ENCODE measurements at places on chromosomes 3 and 15. TPM values are rescaled to one million over a fixed set of nuclear protein-coding genes. Genes with fewer than 3 reads are reported as not detected.

The TEX9 gene
- 3.7 TPM for total RNA-seq

The MDFIC2 gene
- total RNA-seq: not detected

The AHSG gene
- total RNA-seq: 0.52 TPM

The GCSAM gene
- total RNA-seq: 0.52 TPM

The TJP1 gene
- total RNA-seq: 53.2 TPM

The ETV5 gene
- total RNA-seq: 18.8 TPM

The CFAP100 gene
- not detected for total RNA-seq

The PHLDB2 gene
- total RNA-seq: 54.3 TPM

The ELL3 gene
- 4.2 TPM for total RNA-seq

The TF gene
- total RNA-seq: 3.1 TPM

The MTMR10 gene
- 21.4 TPM for total RNA-seq

The ZNF502 gene
- total RNA-seq: 5.2 TPM

The STRIT1 gene
- total RNA-seq: 1.0 TPM

The SPESP1 gene
- 1.6 TPM for total RNA-seq

The RAB11A gene
- total RNA-seq: 50.1 TPM

The OCA2 gene
- 5.7 TPM for total RNA-seq

The ATP13A5 gene
- total RNA-seq: not detected

The KCNAB1 gene
- total RNA-seq: 4.2 TPM

The TBC1D23 gene
- 45.9 TPM for total RNA-seq

The CACNA2D2 gene
- 1.0 TPM for total RNA-seq

The ZPLD1 gene
- total RNA-seq: not detected

The PIF1 gene
- total RNA-seq: 2.1 TPM

The SH2D7 gene
- total RNA-seq: not detected

The NMB gene
- 0.52 TPM for total RNA-seq

The THBS1 gene
- 150 TPM for total RNA-seq

The ANKRD63 gene
- not detected for total RNA-seq

The IRAK2 gene
- total RNA-seq: 1.6 TPM

The CHST13 gene
- not detected for total RNA-seq

The PLA2G4D gene
- not detected for total RNA-seq

The SEMA3B gene
- total RNA-seq: 19.8 TPM

The BLM gene
- total RNA-seq: 2.1 TPM

The LRIG1 gene
- total RNA-seq: 135 TPM

The CEMIP gene
- total RNA-seq: 0.52 TPM

The MST1 gene
- 1.6 TPM for total RNA-seq

The CHRNB4 gene
- under 0.01 TPM for total RNA-seq

The PTX3 gene
- 11.5 TPM for total RNA-seq

The TMOD3 gene
- total RNA-seq: 19.8 TPM

The XXYLT1 gene
- 13.6 TPM for total RNA-seq

The MUSTN1 gene
- total RNA-seq: 35.5 TPM
